Adrenal gland (tissue), 19 donors: ENCODE measurements at places on chromosomes 1 and 21. TPM values are rescaled to one million over a fixed set of nuclear protein-coding genes. Genes with fewer than 3 reads are reported as not detected.

PRAMEF27 gene
- total RNA-seq: not detected

AADACL4 gene
- total RNA-seq: 0.06 TPM

DNA sequence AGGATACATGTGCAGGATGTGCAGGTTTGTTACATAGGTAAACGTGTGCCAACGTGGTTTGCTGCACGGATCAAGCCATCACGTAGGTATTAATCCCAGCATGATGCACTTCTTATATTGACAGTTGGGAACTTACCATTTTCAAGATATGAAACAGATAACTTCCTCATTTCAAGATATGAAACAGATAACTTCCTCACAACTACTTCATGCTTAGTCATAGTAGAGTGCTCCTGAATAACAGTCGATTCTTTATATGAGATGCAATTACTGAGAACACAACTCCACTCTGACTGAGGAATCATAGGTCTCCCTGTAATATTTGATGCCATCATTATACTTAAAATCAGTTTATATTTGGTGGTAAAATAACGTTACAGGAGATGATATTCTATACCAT lies 1124.3 kb downstream of the AMY1C start:
- no peaks in the 10 kb centered on the region for H3K36me3 ChIP-seq
- no peaks in the 10 kb centered on the region for H3K4me1 ChIP-seq
- no peaks in the 10 kb centered on the region for H3K27me3 ChIP-seq
- no peak for DNase-seq
- H3K27ac ChIP-seq: no peak overlapping the region

- H3K36me3 ChIP-seq: no peaks in the 10 kb centered on the region
- no peak overlapping the region for H3K4me3 ChIP-seq
- no peaks in the 10 kb centered on the region for H3K27me3 ChIP-seq
- H3K4me1 ChIP-seq: peaks cover 14% of the 10 kb centered on the region
- H3K27ac ChIP-seq: no peak overlapping the region
These were observed 299.9 kb downstream of the TM2D1 start for GRCh38 chr1:61425040-61425439.

DNA sequence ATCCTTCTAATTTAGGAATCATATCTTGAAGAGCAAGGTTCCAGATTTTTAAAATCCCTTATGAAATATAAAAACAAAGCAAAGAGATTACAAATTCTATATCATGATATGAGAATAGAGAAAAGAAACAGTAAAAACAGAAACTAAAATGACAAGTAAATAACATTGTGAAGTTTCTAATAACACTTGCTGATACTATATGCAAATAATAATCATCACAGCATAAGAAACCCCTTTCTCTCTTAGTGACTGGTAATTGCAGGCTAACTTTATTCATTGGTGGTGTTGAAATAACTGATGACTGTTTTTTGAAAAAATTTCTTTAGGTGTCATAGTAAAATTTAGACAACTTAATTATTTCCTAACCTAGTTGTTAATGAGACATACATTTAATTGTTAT lies 281.6 kb downstream of the PLA2G4A start:
- DNase-seq: no peak
- H3K36me3 ChIP-seq: no peaks in the 10 kb centered on the region
- no peaks in the 10 kb centered on the region for H3K27me3 ChIP-seq
